M059J (cell line): ENCODE measurements at places on chromosomes 6 and 20. TPM values are rescaled to one million over a fixed set of nuclear protein-coding genes. Genes with fewer than 3 reads are reported as not detected.

ANKRD66 gene
- not detected in 2 replicates for total RNA-seq

MAPK13 gene
- 1.8 and 4.0 TPM in 2 replicates for total RNA-seq

RPL10A gene
- total RNA-seq, result 778 and 785 TPM in 2 replicates

TOMM6 gene
- 157 and 167 TPM in 2 replicates for total RNA-seq

SLC22A16 gene
- total RNA-seq, result 0.42 TPM in 1 of 2 replicates, not detected in the other

TRIM31 gene
- total RNA-seq, result not detected in 2 replicates

ENPP4 gene
- 3.1 and 3.7 TPM in 2 replicates for total RNA-seq

SMLR1 gene
- total RNA-seq, result not detected in 2 replicates

TENT5A gene
- total RNA-seq, result 64.6 and 97.6 TPM in 2 replicates

GABRR1 gene
- not detected in 2 replicates for total RNA-seq

PPP1R14C gene
- not detected in 2 replicates for total RNA-seq

POU5F1 gene
- total RNA-seq, result 0.39 TPM in 1 of 2 replicates, not detected in the other

SEC63 gene
- total RNA-seq, result 11.8 and 22.9 TPM in 2 replicates

SPTLC3 gene
- total RNA-seq, result 3.0 and 9.2 TPM in 2 replicates

LY6G5B gene
- total RNA-seq, result 0.10 and 1.1 TPM in 2 replicates

PRL gene
- total RNA-seq, result not detected in 2 replicates

SAMD5 gene
- total RNA-seq, result 0.07 and 0.62 TPM in 2 replicates

CAPN11 gene
- total RNA-seq, result not detected in 2 replicates

CST3 gene
- 330 and 411 TPM in 2 replicates for total RNA-seq

HAO1 gene
- total RNA-seq, result not detected in 2 replicates

ADGRF5 gene
- total RNA-seq, result 0.07 TPM in 1 of 2 replicates, not detected in the other

CYP39A1 gene
- 4.5 and 6.2 TPM in 2 replicates for total RNA-seq

SLX4IP gene
- 6.4 and 10.3 TPM in 2 replicates for total RNA-seq

KCNS1 gene
- 0.34 and 1.5 TPM in 2 replicates for total RNA-seq

GPR6 gene
- total RNA-seq, result not detected in 2 replicates

TREML2 gene
- not detected in 2 replicates for total RNA-seq

HLA-F gene
- 379 and 414 TPM in 2 replicates for total RNA-seq

XRN2 gene
- total RNA-seq, result 122 and 175 TPM in 2 replicates

SOX18 gene
- total RNA-seq, result not detected in 2 replicates

SIRPD gene
- total RNA-seq, result not detected in 2 replicates

BIRC7 gene
- not detected in 2 replicates for total RNA-seq

MUC21 gene
- total RNA-seq, result not detected in 2 replicates

CDSN gene
- total RNA-seq, result not detected in 2 replicates

LY6G6C gene
- not detected in 2 replicates for total RNA-seq

LHFPL5 gene
- total RNA-seq, result not detected in 2 replicates

HLA-DQB1 gene
- not detected in 2 replicates for total RNA-seq

CST2 gene
- total RNA-seq, result not detected in 2 replicates

SMIM13 gene
- total RNA-seq, result 16.4 and 26.8 TPM in 2 replicates

NTSR1 gene
- 0.07 and 0.54 TPM in 2 replicates for total RNA-seq

CLPSL2 gene
- total RNA-seq, result not detected in 2 replicates

FAM217A gene
- total RNA-seq, result not detected in 2 replicates

STX7 gene
- total RNA-seq, result 30.5 and 45.7 TPM in 2 replicates
